ENCODE measurements at places on chromosomes 1 and 21.

DNA sequence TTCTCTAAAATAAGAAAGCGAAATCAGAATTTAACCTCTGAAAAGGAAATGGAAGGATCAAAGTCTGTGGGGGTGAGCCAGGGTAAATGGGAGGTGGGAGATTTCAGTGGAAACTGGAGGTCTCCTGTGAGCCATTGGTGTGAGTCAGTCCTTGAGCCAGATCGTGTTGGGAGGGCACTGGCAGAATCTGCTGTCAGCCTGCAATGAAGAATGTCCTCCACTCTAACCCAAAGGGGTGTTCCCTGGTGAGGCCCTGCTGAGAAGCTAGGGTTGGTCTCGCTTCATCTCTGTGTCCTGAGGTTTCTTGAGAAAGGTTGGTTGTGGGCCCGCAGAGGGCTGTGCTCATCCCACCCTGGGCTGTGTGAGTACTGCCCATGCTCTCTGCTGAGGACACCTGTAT, 2.4 kb downstream of the QSOX1 start:
- no peak for ATAC-seq

DNA sequence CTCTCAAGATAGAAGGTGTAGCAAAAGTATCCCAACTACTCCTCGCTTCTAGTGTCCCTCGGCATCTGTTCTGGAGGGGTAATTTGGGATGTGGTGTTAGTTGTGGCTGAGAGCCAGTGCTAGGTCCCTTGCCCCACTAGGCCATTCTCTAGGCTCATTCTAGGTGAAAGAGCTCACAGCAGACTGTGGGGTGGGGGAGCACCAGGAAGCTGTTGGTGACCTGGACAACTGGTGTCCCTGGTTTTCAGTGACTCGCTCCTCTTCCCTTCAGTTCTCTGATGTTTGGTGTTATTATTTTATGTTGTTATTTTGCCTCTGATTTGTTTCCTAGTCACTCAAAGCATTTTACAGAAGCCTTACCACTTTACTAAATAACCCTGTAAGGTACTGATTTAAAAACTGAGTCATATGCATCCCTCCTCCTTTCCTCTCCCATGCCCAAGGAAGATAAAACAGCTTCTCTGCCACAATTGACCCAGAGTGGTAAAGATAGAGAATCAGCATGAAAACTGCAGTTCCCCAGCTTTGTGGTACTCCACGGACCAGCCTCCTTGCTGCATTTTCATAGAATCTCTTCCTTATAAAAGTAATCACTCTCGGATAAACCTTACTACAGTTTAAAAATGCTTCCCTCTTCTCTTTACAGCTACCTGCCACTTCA, 14.1 kb downstream of the DYRK3 start:
- ATAC-seq = no peak

GRCh38 chr1:179143322-179143721, 61.5 kb downstream of the TOR3A start:
- ATAC-seq = peak; percentile 61

GRCh38 chr1:106780066-106780465, 276.4 kb upstream of the PRMT6 start:
- no peak for ATAC-seq

DNA sequence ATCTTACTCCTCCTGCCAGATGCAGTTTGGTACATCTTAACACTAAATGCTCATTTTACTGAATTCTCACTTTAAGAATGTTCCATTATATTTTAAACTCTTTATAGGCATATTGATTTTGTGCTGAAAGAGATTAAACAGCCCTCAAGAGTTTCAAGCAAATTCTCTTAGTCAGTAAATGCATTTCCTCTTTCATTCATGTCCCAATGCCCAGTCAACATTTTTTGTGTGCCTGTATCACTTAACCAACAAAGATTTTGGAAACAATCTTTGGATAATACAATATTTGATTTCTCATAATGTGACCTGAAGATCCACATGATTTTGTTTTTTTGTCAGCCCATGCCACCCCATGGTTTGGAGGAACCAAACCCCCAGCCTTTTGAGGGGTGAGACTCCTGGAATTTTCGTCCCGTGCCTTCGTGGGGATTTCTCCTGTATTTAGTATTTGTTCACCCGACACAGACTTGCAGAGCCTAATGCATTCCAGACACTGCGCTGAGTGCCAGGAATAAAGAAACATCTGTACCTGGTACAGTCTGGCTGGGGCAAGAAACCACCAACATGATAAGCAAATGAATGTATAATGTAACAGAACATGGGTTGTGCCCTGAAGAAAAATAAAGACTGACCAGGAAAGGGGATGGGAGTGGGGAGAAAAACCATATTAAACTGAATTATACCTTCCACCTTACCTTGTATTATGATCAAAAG, 47.1 kb upstream of the ETS2 start:
- no peak for ATAC-seq

- ATAC-seq = no peak
These were observed 80.1 kb upstream of the ZC3H11B start for GRCh38 chr1:219692981-219693380.

DNA sequence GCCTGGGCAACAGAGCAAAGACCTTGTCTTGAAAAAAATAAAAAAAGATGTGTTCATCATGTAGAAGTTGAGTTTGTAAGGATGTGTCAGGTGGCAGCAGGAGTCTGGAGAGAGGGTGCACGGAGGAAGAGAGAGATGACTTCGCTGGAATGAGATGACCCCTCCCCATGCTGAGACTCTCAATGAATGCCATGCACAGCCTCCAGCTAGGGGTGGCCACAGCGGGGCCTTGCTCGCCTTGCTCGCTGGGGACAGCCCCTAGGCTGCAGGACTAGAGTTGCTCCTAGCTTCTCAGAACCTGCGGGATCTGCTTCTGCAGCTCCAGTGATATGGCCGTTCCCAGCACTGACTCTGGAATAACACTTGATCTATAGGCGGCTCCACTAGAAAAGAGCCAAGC, 6.6 kb upstream of the C2CD2 start:
- no peak for ATAC-seq

GRCh38 chr1:85282424-85282823, 6.0 kb upstream of the BCL10 start:
- no peak for ATAC-seq

GRCh38 chr1:198833706-198834503, 195.1 kb downstream of the PTPRC start:
- ATAC-seq = no peak

DNA sequence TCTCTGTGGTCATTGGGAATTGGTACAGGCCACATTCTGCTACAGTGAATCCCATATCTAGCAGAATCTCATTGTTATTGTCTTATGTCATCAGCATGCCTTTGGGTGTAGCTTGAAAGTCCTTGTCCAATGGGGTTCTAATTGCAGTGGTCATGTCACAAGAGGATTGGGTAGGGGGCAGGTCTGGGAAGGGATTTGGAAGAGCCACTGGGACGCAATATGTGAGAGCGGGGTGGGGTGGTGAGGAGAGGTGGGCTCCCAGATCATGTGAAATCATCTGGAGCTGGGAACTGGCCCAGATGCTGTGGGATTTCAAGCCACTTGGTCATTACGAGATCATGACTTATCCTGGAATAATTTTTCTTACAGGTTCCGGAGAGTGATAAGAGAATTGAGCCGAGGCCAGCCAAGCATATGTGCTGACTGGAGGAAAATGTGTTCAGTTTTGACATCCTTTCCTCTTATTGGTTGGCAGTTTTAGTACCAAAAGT, 16.3 kb downstream of the CNIH3 start:
- ATAC-seq = no peak

GRCh38 chr1:54053745-54054437, 483 bp downstream of the TCEANC2 start:
- no peak for ATAC-seq

- ATAC-seq = no peak
These were observed 7.1 kb downstream of the PUSL1 start for GRCh38 chr1:1315435-1315954.

GRCh38 chr1:100387209-100387608, 34.9 kb downstream of the CDC14A start:
- no peak for ATAC-seq

DNA sequence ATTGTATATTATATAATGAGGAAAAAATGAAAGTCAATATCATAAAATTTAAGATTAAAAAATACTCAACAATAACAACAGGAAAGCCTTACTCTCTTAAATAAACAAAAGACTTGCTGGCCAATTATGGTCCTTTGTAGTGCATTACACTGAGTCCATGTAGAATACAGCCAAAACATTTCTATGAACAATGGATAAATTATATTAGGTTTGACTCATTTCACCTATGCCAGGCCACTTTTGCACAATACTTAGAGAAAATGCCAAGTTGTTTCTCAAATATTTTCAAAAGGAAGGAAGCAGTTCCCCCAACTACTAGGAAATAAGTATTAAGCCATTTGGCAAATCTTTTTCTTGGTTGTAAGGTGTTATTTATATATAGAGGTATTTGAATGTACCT, 19.8 kb upstream of the UCK2 start:
- no peak for ATAC-seq

GRCh38 chr1:226952118-226952441, 12.0 kb downstream of the COQ8A start:
- no peak for ATAC-seq

DNA sequence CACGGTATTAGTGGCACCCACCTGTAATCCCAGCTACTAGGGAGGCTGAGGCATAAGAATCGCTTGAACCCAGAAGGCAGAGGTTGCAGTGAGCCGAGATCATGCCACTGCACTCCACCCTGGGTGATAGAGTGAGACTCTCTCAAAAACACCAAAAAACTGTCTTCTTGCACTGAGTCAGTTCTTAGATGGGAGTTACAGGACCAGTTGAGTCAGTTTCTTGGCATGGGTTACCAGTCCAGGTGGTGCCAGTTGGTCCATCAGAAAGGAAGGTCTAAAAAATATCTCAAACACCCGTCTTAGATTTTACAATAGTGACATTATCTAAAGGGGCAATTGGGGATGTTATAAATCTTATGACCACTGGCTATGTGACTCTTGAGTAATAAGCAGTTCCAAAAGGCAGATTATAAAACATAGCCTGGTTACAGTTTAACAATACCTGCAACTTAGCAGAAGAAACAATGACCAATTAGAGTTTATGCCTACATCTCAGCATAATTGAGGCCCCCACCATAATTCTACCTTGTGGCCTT, 206.9 kb upstream of the FGGY start:
- no peak for ATAC-seq

DNA sequence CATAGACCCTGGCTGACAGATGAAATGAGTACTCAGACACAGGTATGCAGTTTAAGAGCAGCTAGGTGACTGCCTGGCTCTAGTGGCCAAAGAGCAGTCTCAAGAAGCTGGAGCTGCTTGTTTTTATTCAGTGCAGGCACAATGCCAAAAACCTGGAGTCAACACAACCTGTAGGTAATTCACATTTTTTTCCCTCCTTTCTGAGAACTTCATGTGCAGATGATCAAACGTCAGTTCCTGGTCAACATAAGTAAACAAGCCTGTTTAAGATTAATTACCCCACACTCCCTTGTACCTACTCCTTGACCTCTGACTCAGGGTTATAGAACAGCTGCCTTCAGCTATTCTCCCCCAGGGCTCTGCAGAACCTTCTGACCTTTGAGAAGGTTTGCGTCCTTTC, 17.3 kb upstream of the ACADM start:
- no peak for ATAC-seq

Measured in activated T-helper 17 cell treated with anti-CD3 and anti-CD28 coated beads, Interleukin-2, amount 50 U/mL, for 72 hours (primary cell).